Left renal pelvis (tissue), 4 donors: ENCODE measurements at places on chromosomes 4 and X. TPM values are rescaled to one million over a fixed set of nuclear protein-coding genes. Genes with fewer than 3 reads are reported as not detected.

DNA sequence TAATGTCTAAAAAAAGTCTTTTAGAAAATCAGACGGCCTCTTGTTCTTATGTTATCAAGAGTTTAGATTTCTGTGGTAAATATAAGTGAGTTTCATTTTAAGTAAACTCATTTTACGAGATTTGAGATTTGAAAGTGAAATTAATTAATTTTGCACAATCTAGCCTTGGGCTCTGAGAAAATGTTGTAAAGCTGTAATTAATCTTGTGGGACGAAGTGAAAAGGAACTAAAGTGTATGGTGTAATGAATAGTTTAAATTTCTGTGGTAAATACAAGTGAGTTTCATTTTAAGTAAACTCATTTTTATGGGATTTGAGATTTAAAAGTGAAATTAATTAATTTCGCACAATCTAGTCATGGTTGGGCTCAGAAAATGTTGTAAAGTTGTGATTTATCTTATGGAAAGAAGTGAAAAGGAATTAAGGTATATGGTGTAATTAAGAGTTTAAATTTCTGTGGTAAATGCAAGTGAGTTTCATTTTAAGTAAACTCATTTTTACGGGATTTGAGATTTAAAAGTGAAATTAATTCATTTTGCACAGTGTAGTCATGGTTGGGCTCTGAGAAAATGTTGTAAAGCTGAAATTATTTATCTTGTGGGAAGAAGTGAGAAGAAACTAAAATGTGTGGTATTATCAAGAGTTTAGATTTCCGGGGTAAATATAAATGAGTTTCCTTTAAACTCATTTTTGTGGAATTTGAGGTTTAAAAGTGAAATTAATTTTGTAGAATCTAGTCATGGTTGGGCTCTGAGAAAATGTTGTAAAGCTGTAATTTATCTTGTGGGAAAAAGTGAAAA, 1.6 kb downstream of the SCML1 start:
- DNase-seq: no peak

GRCh38 chr4:156939139-156939538, 32.5 kb downstream of the PDGFC start:
- DNase-seq: no peak

DNA sequence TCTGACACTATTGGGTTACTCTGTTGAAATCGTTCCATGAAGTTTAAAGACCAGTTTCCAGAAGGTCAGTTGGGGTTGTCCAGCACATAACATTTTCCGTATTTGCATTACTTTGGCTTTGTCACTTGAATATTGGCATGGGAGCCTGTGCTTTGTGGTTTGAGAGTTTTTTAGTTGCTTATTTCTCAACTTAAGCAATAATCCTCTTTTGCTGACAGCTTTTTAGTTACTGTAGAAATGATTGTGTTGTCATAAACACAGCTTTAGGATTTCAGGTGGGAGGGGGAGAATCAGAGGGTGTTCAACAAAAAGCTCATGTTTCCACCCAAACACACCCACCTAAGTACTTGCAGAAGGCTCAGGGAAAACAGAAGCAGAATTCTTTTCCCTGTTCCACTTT, 210.7 kb upstream of the TLL1 start:
- no peak for DNase-seq

- DNase-seq: no peak
Measured at GRCh38 chr4:57098941-57099340, 11.2 kb downstream of the IGFBP7 start.

Gene AMBN
- polyA plus RNA-seq: 0.20 TPM

- DNase-seq: no peak
Measured at GRCh38 chr4:7788694-7789425, 150.8 kb downstream of the AFAP1 start.

Gene PNPLA4
- 17.5 TPM for polyA plus RNA-seq

- no peak for DNase-seq
Measured at GRCh38 chrX:29662101-29662500, 553.3 kb upstream of the MAGEB2 start.

GRCh38 chr4:182560358-182560757, 317.2 kb downstream of the TENM3 start:
- no peak for DNase-seq

Gene ATOH1
- polyA plus RNA-seq: not detected

Gene IL15
- polyA plus RNA-seq: 2.4 TPM

DNA sequence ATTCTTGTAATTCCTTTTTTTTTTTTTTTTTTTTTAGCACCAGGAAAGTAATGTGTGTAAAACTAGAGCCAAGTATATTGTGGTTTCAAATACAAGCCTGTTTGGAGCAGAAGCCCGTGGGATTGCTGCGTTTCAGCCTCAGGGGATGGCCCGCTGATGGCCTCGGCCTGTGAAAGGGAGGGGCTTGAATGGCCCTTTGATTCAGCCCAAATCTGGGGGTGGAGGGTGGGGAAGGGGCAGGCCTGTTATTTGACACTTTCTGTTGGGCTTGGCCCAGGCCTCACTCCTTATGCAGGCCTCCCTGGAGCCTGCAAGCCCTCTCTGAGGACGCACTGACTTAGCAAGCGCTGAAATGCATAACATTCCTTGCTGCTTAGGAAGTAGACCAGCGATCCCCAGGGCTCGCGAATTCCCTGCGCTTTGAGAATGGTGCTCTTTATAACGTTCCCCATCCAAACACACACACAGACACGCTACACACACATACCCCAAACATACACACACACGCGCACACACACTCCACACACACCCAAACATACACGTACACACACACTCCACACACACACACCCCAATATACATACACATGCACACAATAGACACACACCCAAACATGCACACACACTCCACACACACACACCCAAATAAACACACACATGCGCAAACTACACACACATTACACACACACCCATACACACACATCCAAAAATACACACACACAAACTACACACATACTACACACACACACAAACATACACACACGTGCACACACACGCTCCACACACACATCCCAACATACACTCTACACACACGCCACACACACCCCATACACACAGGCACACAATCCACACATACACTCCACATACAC, 29.6 kb downstream of the TLR10 start:
- peak; percentile 92 for DNase-seq

DNA sequence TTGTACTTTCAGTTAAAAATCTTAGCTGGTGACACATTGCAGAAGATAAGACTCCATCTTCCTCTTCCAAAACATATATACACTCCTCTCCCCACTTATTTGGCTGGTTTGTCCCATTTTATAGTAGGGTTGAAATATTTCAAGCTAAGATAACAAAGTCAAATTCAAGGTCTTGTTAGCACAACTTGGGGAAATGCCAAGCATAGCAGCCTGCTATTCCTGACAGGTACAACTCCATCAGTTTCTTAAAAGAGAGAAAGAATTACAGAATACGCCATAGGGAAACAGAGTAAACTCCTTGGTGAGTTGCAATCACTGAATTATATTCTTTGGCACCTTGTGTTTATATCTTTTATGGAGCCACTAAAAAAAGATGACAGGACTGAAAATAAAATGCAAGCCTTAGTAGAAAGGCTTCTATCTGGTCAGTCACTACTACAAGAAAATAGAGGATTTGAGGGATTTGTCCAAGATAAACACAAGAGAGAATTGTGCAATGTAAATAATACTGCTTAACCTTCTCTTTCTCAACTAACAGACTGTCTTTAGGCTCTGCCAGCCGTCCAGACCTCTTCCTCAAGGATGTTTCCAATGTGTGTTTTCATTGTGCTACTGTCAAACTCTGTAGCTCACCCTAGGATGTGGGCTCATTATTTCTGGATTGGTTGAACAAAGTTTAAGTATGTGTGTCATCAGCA, 170.3 kb downstream of the VEGFC start:
- no peak for DNase-seq

Gene F11
- 2.2 TPM for polyA plus RNA-seq

- DNase-seq: no peak
Measured at GRCh38 chrX:9829308-9830267, 43.4 kb downstream of the SHROOM2 start.

DNA sequence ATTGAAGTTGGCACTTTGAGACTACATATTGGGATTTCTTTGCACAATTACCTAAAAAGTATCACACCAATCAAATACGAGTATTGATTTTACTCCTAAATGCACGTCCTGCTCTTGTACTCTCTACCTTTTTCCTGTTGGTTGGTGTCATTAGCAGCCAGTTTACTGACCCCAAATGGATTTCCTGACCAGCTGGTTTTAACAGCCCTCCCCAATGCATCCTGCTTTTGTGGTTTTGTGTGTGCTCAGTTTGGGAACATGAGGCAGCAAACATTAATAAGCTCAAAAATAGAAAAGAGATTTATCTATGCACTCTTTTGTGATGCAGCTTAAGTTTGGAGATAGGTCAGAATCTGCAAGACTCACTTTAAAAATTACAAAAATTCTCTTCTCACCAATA, 230.3 kb downstream of the MAPK10 start:
- no peak for DNase-seq

Gene RCHY1
- 57.1 TPM for polyA plus RNA-seq

Gene JCHAIN
- 1.2 TPM for polyA plus RNA-seq
